ENCODE measurements at places on chromosomes 16 and 17.

GRCh38 chr16:20393801-20394577, 10.5 kb downstream of the PDILT start:
- no peak for DNase-seq

GRCh38 chr16:67438824-67439393, 8.0 kb downstream of the HSD11B2 start:
- no peak for DNase-seq

GRCh38 chr16:88922114-88922825, 54.7 kb downstream of the CBFA2T3 start:
- DNase-seq: no peak

GRCh38 chr17:38330941-38331411, 12.8 kb downstream of the GPR179 start:
- no peak for DNase-seq

GRCh38 chr17:17757956-17758845, 76.9 kb downstream of the RAI1 start:
- DNase-seq: peak; percentile 78

DNA sequence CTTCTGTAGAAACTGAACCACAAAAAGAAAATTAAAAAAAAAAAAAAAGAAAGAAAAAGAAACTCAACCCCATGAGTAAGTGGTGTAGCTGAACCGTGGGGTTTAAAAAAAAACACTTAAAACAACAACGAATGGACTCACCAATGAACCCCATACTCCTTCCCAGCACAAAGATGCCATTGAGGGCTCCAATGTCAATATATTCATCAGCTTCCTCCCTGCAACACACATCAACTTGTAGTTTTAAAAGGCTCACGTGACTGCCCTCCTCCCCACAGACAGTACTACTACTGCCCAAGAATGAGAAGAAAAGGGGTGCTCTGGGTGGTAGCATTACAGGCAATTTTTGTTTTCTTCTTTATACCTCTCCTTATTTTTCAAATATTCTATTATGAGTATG, 3.3 kb upstream of the KLHL11 start:
- no peak for DNase-seq

DNA sequence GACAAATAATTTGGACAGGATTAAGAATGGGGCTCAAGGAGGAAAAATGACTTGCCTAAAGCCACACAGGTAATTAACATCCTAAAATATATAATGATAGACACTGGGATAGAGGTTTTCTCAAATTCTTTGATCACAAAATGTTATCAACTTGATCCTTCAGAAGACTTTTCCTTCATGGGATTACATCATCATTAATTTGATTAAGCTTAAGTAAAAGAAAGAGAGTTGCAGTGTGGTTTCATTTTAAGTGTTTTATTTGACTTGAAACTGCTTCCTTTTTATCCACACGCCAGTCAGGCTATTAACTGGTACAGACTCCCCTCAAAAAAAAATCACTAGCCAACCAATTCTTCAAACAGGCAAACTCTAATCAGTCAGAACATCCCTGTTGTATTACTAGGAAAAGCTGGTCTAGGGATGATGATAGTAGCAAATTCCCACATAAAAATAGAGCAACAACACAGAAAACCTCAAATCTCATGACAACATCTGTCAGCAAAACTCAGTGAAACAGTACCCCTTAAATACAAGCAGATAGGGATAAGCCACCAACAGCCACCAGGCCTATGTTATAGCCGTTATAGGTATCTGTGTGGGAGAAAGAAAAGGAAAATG, 32.5 kb downstream of the AKAP10 start:
- no peak for DNase-seq

DNA sequence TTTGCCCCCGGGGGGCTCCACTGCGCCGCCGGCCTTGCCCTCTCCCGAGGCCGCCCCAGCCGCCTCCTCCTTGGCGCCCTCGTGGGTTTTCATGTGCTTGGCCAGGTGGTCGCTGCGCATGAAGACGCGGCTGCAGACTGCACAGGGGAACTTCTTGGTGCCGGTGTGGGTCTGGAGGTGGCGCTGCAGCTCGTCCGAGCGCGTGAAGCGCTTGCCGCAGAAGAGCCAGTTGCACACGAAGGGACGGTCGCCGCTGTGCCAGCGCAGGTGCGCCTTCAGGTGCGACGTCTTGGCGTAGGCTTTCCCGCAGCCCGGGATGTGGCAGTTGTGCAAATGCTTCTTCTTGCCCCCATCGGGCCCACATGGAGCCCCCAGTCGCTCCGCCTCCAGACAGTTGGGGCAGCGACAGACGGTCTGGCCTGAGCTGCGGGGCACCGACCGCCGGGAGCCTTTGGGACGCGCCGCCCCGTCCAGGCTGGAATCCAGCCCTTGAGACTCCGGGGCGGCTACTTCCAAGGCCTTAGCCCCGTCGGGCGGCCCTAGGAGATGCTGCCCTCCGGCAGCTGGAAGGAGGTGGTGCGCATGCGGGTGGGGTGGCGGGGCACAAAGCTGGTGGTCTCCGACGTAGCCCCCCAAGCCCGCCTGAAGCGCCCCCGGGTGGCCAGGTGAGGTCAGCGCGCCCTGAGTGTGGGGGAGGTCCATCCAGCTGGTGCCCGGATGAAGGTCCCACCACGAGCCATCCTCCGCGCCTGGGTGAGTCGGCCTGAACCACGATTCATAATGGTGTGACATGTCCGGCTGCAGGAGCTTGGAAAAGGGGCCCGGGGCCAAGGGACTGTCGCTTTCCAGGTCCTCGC, 3.4 kb downstream of the SP6 start:
- DNase-seq: no peak

GRCh38 chr16:64440421-64440831, 681.4 kb downstream of the CDH11 start:
- no peak for DNase-seq

- no peak for DNase-seq
These were observed 13.5 kb downstream of the PRMT7 start for GRCh38 chr16:68324336-68324735.

DNA sequence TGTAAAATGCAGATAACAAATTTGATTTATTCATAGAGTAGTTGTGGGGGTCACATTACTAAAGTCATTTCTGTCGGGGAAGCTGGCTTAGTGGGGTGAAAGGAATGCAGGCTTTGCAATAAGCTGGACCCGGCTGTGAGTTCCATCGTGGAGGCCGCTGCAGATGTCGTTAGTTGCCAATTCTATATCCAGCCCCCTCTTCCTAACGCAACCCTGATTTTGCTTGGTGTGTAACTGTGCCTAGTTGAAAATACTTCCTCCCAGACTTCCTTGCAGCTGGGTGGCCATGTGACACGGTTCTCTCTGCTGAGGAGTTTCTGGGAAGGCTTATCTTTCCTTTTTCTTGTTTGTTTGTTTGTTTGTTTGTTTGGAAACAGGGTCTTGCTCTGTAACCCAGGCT, 4.5 kb downstream of the MFSD6L start:
- no peak for DNase-seq

DNA sequence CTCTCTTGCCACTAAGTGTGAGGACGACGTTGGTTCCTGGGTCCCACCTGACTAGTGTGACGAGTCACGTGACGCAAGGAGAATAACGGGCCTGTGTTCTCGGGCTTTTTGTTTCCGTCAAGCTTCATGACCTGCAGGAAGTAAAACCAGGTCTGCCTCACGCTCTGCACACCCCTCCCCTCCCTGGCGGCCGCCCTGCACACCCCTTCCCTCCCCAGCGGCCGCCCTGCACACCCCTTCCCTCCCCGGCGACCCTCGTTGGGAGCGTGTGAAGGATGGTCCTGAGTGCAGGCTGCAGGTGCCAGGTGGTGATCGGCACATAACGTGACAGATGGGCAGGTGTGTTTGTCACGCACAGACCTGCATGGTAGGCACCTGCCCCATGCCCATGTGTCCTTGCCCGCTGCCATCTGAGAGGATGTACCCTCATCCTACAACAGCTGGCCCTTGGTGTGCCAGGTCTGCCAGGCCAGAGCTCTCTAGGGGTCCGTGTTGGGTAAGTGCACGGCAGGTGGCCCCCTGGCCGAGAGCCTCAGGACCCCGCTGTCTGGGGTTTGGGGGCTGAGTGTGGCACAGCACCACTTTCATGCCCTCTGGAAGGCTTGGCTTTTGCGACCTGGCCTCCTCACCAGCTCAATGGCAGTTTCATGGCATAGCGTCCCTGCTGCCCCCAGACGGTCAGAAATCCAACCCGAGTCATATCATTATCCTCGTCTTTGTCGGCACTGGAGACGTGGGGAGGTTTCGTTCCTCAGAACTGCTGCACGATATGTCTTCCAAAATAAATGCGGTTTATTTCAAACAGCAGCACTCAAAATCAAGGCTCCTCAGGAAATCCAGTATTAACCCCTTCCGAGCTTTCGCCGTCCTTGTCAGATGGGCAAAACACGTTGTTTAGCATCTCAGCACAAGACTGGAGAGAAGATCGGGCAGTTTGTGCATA, 191.8 kb upstream of the CHMP6 start:
- DNase-seq: peak; percentile 43
